ENCODE measurements at places on chromosomes 5 and 9.

- DNase-seq, result no peak
Observed at GRCh38 chr9:74674077-74674476, 176.9 kb downstream of the RORB start.

DNA sequence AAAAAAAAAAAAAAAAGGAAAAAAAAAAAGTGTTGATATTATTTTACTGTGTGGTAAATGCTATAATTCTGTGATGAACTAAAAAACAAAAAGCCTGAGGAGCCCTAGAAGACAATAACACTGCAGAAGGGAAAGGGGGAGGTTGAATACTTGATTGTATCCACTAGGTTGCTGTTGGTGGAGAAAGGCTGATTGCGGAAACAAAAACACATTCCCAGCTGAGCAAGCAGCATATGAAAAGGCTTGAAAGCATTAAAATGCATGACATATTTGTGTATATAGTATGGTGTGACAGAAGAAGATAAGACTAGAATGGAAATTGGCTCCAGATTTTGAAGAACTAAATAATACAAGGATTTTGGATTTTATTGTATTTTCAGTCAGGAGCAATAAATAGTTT is 8.9 kb downstream of the RABGAP1 start:
- DNase-seq, result no peak

DNA sequence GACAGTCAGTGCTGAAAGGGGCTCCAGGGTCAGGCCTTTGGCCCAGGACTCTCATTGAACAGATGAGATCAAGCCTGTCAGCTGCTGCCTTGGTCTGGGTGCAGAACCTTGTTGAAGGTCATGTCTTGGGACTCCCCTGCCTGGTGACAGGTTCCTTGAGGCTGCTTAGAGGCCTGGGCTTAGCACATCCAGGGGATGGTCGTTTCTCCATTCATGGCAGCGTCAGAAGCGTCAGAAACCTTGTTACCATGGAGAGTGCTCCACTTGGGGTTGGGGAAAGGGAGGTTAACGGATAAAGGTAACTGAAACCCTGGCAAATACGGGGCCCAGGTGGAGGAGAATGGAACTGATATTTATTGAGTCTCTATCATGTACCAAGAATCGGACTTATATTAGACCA is 8.8 kb downstream of the ARPC5L start:
- no peak for DNase-seq

DNA sequence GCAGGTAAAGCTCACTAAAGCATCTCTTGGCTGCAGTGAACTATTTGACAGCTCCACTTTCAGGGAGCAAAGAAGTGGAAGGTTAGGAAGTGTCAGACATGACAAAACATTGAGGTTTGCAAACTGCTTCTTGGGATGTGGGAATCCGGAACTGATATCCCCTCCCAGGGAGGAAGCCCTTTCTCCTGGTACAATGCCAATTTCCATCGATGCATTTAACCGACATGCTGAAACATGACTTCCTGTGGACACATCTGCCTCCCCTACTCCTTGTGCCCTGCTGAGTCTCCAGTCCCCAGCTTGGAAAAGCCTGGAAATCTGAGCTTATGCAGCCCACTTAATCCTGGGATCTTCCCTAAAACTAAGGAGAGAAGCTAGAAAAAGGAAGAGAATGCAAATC is 323.1 kb upstream of the DAP start:
- no peak for DNase-seq

DNA sequence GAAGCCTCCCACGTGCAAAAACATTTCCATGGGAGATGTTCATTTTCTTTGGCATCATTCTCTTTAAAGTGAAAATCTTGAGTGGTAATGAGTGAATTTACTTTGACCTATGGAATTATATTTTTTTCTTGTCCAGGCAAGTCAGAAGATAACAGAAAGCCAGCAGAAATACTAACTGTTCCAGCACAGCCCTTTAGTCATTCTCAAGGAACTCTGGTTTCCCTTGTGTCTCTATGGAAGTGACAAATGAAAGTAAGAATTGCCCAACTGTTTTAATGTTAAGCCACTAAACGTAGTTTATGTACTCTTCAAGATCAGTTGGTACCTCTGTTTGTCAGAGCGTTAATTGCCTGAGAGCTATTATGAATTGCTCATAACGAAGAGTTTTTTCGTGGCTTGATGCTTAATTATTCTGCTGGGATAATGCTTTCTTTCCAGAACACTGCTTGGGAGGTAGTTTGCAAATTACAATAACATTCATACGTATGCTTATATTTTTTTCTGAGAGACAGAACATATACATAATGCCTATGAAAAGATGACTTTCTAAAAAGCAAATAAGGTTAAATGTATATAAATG is 84.5 kb upstream of the CER1 start:
- DNase-seq, result no peak

DNA sequence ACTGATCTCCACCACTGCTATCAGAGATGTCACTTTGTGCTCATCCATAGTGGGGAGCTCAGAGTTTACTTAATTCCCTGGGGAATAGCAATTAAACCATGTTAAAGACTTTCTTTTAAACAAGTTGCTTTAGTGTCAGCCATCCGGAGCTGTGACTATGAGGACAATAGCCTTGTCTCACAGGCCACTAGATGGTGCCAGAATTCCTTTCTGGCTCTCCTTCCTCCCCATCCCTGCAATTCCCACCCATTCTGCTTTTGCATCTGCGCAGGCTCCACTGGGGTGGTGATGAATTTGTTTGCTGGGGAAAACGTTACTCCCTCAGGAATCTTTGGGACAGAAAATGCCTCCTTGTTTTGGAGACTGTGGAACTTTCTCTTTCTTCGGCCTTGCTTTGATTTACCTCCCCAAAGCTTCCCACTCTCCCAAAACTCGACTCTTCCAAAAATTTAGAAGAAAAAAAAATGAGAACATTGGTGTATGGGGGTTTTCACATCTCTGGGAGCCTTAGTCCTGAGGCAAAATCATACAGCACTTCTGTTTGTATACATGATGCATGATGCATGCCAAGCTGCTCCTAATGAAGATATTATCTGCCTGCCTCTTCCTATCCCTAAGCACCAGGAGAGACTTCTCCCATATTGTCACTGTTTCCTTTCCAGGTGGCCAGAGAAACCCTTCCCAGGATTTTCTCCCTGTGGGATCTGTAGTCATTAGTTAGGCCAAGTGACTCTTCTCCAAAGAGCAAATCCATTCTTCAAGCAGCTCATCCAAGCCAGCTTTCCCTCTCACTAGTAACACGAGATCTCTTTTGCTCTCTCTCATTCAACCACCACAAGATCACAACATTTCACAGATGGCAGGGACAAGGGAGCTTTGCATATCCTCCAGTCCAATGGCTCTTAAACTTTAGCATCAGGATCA is 466.1 kb downstream of the TLR4 start:
- peak; percentile 47 for DNase-seq

GRCh38 chr9:127858041-127858512 is 3.6 kb upstream of the ENG start:
- DNase-seq, result no peak

DNA sequence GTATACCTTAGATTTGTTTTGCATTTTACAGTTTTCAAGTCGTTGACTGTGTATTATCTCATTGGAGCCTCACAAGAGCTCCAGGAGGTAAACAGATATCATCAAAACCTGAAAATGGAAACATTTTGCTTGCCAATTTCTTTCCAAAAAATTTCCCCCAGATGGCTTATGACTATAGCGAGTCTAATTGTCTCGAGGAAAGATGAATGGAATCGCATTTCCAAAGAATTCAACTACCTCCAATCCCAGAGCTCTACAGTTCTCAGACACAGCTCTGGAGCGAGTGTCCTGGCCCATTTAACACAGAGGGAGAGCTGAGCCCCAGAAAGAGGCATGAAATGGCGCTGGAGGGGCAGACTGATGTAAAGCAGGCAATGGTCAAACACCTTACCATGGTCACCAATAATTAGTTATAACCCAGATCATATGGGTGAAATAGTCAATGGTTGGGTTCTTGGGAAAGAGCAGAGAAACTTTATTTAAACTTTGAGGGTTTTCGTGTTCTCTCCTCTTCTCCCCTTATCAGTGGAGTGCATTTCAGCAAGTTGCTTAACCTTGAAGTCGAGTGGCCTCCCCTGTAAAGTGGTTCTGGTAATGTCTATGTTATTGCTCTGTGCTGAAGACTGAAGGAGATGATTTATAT is 168.2 kb downstream of the ZDHHC21 start:
- no peak for DNase-seq

DNA sequence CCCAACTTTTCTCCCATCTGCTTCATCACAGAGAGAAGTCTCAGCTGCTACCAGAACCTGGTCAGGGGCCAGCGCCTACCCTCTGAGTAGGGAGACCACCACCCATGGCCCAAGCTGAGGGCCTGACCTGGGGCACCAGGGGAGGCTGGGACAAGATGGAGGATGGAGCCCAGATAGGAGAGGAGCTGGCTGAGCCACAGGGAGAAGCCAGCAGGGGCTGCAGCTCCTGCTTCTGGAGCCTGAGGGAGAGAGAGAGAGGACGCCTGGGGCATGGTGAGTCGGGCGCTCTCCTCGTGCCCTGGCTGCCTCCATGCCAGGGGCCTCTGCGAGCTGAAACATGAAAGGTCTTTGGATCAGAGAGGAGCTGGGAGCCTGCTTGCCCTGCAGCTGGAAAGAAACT is 1.4 kb upstream of the FOXI1 start:
- no peak for DNase-seq

GRCh38 chr5:152560512-152561137 is 155.5 kb upstream of the NMUR2 start:
- DNase-seq, result peak; percentile 49

- peak; percentile 75 for DNase-seq
Observed at GRCh38 chr9:127199001-127199791, 65.4 kb upstream of the GARNL3 start.

GRCh38 chr5:140631036-140631417 is 1.9 kb downstream of the CD14 start:
- DNase-seq, result no peak

DNA sequence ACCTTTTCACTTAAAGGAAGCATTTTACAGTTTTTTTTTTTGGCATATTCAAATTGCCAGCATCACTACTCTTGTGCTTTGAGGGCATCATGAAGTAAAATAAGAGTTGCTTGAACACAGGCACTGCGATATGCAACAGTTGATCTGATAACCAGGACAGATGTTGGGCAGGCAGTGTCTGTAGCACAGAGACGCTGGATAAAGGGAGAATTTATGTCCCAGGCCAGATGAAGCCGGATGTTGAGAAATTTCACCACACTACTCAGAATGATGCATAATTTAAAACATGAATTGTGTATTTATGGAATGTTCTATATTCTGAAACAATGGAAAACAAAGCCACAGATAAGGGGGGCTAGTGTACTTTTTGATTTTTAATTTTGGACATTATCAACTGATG is 71.4 kb downstream of the SLC12A2 start:
- DNase-seq, result peak; percentile 36

Data from EL (cell line).